ENCODE measurements at places on chromosomes 7 and 10.

- DNase-seq, result peak; percentile 92
These were observed 70.3 kb upstream of the KMT2E start for GRCh38 chr7:104943502-104944343.

- DNase-seq, result no peak
These were observed 348.8 kb downstream of the RNLS start for GRCh38 chr10:88234297-88234696.

- no peak for DNase-seq
These were observed 108.0 kb downstream of the RNLS start for GRCh38 chr10:88474884-88475844.

- no peak for DNase-seq
These were observed 15.1 kb downstream of the ITGA8 start for GRCh38 chr10:15704581-15704968.

GRCh38 chr7:4641091-4641666 is 40.9 kb upstream of the FOXK1 start:
- no peak for DNase-seq

- peak; percentile 43 for DNase-seq
These were observed 36.2 kb upstream of the GTF2IRD1 start for GRCh38 chr7:74417419-74417971.

DNA sequence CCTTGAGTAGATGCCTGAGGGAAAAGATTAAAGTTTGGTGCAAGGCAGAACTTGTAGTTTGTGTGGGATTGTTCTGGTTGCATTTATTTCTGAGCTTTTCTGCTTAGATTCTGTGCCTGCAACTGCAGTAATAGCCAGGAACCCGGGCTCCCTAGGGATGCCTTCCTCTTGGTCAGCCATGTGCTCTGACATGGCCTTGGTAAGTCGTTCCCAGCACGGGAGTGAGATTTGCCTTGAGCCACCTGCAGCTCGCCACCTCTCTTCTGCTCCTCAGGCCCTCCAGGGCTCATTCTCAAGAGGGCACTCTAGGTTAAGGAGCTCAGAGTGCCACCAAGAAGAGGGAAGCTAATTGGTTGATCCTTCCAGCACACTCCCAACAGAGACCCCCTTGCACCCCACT is 350.6 kb upstream of the MKI67 start:
- no peak for DNase-seq

DNA sequence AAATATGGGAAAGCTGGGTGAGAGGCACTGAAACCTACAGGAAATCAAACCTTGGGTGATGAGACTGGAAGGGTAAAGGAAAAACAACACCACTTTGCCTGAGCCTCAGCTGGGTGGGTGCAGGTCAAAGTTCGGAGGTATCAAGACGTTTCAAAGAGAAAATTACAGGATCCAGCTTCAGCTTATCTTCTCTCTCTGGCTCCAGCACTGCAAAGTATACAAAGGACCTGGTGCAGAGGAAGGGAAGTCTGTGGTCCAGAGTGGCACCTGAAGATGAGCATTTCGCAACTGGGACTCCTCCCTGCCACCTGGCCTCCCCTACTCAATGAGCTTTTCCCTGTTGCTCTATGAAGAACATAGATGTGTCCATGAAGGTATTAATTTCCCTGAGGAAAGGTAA is 6.4 kb upstream of the FXYD4 start:
- no peak for DNase-seq

Measured in CD4-positive, alpha-beta memory T cell (primary cell).